ENCODE measurements at places on chromosomes 2 and 18. TPM values are rescaled to one million over a fixed set of nuclear protein-coding genes. Genes with fewer than 3 reads are reported as not detected.

DNA sequence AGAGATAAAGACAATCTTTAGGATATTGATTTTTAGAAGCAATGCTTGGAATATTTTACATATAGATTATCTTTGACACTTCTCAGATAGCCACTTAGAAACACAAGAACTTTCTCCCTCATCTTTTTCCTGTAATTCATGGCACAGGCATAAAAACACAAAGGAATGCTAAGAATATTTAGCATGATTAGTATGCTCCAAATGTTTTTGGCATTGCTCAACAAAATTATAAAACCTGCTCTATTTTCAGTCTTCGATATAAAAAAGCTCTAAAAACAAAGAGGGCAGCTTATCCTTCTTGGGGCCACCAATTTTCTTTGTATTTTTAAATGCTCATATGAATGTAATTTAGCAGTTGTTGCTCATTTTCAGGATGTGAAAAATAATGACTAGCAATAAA is 90.8 kb downstream of the RAD51AP2 start:
- no peak overlapping the region for H3K4me3 ChIP-seq
- H3K27ac ChIP-seq, result no peak overlapping the region
- H3K4me1 ChIP-seq, result no peaks in the 10 kb centered on the region
- H3K27me3 ChIP-seq, result no peaks in the 10 kb centered on the region
- DNase-seq, result no peak

Gene GTF2A1L
- 1.1 TPM for polyA plus RNA-seq

DNA sequence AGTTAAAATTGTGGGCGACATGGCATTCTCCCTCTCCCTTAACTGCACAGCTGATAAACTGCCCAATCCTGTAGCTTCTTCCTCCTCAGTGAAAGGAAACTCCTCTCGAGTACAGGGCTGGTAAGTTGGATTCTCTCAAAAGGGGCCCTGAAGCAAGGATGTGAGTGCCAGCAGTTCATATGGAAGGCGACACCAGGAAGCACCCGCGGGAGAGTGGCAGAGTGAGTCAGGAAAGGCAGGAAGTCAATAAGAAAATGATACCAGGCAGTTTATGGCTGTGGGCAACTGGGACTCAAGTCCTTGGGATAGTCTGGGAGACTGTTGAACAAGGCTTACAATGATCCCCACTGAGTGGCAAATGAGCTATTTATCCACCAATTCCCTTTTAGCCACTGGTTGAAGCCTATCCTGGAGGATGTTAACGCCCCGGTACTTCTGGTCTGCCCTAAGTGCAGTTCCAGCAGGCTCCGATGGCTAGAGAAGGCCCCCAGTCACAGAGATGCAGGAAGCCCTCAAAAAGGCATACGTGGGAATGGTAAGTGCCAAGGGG is 34.8 kb downstream of the ABHD3 start:
- H3K4me3 ChIP-seq, result no peak overlapping the region
- no peaks in the 10 kb centered on the region for H3K4me1 ChIP-seq
- H3K36me3 ChIP-seq, result no peaks in the 10 kb centered on the region
- H3K27me3 ChIP-seq, result no peaks in the 10 kb centered on the region

DNA sequence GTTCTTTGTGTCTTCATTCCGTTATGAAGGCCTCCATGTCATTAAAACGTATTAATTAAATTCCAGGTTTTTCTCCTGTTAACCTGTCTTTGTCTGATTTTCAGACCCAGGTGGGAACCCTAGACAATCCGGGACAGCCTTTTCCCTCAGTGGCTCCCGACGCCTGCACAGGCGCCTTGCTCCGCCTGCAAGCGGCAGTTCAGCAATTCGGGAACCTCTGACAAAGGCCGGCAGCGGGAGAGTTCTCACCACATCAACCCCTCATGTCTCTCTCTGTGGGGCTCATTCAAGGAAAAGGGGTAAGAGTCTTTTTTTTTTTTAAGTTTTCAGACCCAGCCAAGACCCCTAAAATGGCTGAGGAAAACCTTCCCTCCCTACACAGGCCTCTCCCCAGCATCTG is 259.8 kb upstream of the SALL3 start:
- DNase-seq, result peak; percentile 51

DNA sequence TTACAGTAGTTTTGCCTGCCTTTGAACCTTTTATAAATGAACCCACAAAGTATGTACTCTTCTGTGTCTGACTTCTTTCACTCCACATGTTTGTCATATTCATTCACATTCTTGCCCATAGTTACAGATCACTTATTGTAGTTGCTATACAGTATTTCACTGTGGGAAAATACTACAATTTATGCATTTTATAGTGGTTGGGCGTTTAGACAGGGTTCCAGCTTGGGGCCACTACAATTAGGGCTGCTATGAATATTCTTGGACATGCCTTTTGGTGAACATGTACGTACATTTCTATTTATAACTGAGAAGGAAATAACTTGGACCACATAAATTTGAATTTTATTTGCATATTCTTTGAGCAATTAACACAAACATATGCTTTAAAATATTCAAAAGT is 15.4 kb upstream of the PMAIP1 start:
- H3K27me3 ChIP-seq, result no peaks in the 10 kb centered on the region
- H3K4me3 ChIP-seq, result no peak overlapping the region
- H3K27ac ChIP-seq, result no peak overlapping the region
- no peaks in the 10 kb centered on the region for H3K36me3 ChIP-seq

Gene GATA6
- 14.8 TPM for polyA plus RNA-seq

Gene NT5DC4
- 0.72 TPM for polyA plus RNA-seq

Gene LNPK
- polyA plus RNA-seq, result 3.0 TPM

Gene SERPINB3
- 0.05 TPM for polyA plus RNA-seq

- peak overlapping the region; percentile 94 for H3K4me3 ChIP-seq
- H3K27me3 ChIP-seq, result no peaks in the 10 kb centered on the region
- peaks cover 42% of the 10 kb centered on the region for H3K4me1 ChIP-seq
- DNase-seq, result peak; percentile 93
- no peaks in the 10 kb centered on the region for H3K36me3 ChIP-seq
- H3K27ac ChIP-seq, result peak overlapping the region; percentile 96
These were observed 848 bp downstream of the TMSB10 start for GRCh38 chr2:84906108-84906899.

- H3K27me3 ChIP-seq, result no peaks in the 10 kb centered on the region
- no peaks in the 10 kb centered on the region for H3K36me3 ChIP-seq
- H3K4me1 ChIP-seq, result no peaks in the 10 kb centered on the region
These were observed 191.0 kb downstream of the C1D start for GRCh38 chr2:67871686-67872412.

Gene LBX2
- 0.93 TPM for polyA plus RNA-seq

GRCh38 chr2:9285921-9286320 is 79.3 kb downstream of the ASAP2 start:
- no peak overlapping the region for H3K4me3 ChIP-seq
- no peak for DNase-seq
- H3K27ac ChIP-seq, result no peak overlapping the region
- H3K4me1 ChIP-seq, result no peaks in the 10 kb centered on the region

DNA sequence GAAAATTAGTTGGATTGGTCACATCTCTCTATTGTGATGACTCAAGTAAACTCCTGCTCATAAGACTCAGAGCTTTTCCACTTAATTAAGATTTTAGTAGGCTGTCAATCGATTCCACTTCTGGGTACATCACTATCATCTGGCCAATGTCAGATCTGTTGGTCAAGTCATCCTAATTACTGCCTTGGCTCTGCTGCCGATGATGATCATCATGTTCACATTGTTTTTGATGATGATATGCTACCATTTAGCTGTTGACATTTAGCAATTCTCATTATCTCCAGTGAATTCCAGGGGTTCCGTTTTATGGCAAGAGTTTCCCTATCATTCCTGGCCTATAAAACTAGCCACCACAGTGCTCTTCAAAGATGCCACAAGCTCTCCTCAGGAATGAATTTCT is 253.4 kb downstream of the IKZF2 start:
- DNase-seq, result no peak
- no peaks in the 10 kb centered on the region for H3K36me3 ChIP-seq
- no peak overlapping the region for H3K4me3 ChIP-seq

Gene CNGA3
- polyA plus RNA-seq, result not detected

GRCh38 chr18:52348209-52348608 is 8.2 kb downstream of the DCC start:
- no peak overlapping the region for H3K27ac ChIP-seq
- no peak overlapping the region for H3K4me3 ChIP-seq
- H3K27me3 ChIP-seq, result no peaks in the 10 kb centered on the region
- DNase-seq, result no peak
- no peaks in the 10 kb centered on the region for H3K36me3 ChIP-seq

- no peak for DNase-seq
- no peak overlapping the region for H3K27ac ChIP-seq
- no peaks in the 10 kb centered on the region for H3K36me3 ChIP-seq
- no peaks in the 10 kb centered on the region for H3K4me1 ChIP-seq
These were observed 79.7 kb upstream of the DOCK10 start for GRCh38 chr2:225122007-225122406.

Gene TLX2
- 0.05 TPM for polyA plus RNA-seq
